ENCODE measurements at places on chromosomes 1 and 21.

GRCh38 chr1:36864823-36865601, 169.3 kb downstream of the GRIK3 start:
- no peak for DNase-seq

GRCh38 chr1:229185963-229186362, 84.9 kb upstream of the RAB4A start:
- no peak for DNase-seq

DNA sequence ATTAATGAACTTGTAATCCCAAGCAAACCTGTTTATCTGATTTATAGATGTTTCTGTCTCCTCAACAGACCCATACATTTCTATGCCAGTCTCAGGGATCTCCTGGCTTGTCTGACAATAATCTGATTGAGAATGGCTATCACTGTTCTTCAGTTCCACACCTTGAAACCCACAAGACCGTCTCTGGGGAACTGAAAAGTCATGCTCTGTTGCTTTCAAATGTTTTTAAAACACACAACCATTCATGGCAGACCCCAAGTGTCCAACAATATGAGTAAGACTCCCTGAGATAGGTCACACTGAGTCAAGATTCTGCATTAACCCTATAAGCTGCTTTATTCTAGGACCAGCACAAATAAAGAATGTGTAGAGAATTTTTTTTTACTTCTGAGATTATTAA, 611.2 kb upstream of the PLXNA2 start:
- no peak for DNase-seq

GRCh38 chr1:243710467-243710866, 139.6 kb downstream of the AKT3 start:
- no peak for DNase-seq

GRCh38 chr1:171784784-171785183, 3.3 kb downstream of the METTL13 start:
- no peak for DNase-seq

GRCh38 chr1:168726719-168727118, 2.3 kb downstream of the DPT start:
- DNase-seq, result no peak

Data from HEK293T (cell line).